ENCODE measurements at places on chromosomes 2 and 18.

GRCh38 chr2:101442667-101443061 lies 32.2 kb downstream of the RFX8 start:
- DNase-seq = no peak

DNA sequence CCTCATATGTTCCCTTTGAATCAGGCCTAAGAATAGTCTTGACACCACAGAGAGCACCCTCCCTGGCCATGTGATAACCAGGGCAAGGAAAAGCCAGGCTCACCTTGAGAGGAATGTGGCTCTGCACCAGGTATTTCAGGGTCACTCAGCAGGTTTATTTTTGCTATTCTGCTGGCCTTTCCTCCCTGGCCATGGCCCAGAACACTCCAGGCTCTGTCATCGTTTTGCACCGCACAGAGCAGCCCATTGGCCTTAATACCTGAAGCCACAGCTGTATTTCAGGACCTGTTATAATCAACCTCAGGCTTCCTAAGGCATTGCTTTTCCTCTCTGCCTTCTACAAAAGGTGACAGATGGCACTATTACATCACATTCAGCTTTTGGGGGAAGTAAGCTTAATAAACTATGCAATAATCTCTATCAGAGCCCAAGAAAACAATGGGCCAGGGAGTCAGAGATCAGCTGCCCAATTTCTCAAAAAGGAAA lies 668.3 kb downstream of the IRS1 start:
- no peak for DNase-seq

GRCh38 chr18:63040788-63041410 lies 278.7 kb downstream of the BCL2 start:
- no peak for DNase-seq

DNA sequence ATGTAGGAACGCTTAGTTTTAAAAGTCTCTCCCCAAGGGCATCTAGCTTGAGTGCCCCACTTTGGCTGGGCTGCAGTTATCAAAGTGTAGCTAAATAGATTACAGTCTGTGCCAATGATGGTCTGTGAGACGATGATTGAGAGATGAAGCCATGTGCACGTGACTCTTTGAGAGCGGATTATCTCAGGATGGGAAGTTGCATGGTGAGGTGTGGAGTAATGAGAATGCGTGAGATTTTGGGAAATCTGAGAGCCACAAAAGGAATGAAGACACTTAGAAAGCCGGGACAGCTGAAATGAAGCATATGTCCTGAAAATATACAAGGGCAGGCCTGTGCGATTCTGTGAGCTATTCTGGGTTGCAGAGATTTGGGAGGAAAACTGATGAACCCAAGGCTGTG lies 370.0 kb downstream of the TGIF1 start:
- DNase-seq = no peak

DNA sequence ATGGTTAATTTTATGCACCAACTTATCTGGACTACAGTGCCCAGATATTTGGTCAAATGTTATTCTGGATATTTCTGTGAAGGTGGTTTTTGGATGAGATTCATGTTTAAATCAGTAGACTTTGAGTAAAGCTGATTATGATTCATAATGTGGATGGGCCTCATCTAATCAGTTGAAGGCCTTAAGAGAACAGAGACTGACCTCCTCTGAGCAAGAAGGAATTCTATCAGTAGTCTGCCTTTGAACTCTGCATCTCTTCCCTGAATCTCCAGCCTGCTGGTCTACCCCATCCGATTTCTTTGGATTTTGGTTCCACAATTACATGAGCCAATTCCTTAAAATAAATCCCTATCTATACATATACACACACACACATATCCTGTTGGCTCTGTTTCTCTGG lies 82.8 kb upstream of the MAP4K3 start:
- no peak for DNase-seq

- DNase-seq = no peak
These were observed 162.6 kb downstream of the QPCT start for GRCh38 chr2:37507051-37507410.

GRCh38 chr2:9578467-9579235 lies 23.0 kb upstream of the ADAM17 start:
- no peak for DNase-seq

- DNase-seq = no peak
These were observed 67.8 kb upstream of the HDAC4 start for GRCh38 chr2:239468491-239469105.

DNA sequence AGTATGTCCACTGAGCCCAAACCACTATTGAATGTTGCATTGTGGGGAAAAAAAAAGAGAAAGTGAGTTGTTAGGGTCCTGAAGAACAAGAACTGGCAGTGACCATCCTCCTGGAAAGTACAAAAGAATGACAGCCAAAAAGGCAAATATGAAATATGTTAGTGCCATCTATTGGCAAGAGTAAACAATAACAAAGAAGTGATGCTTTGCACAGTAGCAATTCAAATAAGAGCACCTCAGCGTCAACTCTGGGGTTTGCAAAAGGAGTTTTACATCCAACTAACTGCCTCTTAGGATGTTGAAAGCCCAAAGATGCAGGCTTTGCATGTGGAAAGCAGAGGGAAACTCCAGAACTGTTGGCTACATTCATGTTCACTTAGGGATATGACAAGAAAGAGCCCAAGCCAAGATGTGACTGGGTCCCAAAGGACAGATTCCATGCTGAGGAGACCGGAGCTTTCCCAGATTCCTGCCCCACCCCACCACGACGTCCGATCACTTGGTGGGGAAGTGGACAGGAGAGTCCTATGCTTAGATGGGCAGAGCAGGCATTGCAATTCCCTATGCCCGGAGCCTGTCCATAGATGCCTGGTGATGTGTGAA lies 15.6 kb downstream of the TRABD2A start:
- peak; percentile 64 for DNase-seq

- DNase-seq = no peak
These were observed 47.3 kb upstream of the GULP1 start for GRCh38 chr2:188244383-188244782.

GRCh38 chr2:235850289-235850688 lies 317.9 kb downstream of the GBX2 start:
- no peak for DNase-seq

GRCh38 chr2:46561731-46562450 lies 82.5 kb downstream of the TMEM247 start:
- DNase-seq = no peak

- no peak for DNase-seq
These were observed 35.8 kb upstream of the CACNB4 start for GRCh38 chr2:152134488-152135280.

DNA sequence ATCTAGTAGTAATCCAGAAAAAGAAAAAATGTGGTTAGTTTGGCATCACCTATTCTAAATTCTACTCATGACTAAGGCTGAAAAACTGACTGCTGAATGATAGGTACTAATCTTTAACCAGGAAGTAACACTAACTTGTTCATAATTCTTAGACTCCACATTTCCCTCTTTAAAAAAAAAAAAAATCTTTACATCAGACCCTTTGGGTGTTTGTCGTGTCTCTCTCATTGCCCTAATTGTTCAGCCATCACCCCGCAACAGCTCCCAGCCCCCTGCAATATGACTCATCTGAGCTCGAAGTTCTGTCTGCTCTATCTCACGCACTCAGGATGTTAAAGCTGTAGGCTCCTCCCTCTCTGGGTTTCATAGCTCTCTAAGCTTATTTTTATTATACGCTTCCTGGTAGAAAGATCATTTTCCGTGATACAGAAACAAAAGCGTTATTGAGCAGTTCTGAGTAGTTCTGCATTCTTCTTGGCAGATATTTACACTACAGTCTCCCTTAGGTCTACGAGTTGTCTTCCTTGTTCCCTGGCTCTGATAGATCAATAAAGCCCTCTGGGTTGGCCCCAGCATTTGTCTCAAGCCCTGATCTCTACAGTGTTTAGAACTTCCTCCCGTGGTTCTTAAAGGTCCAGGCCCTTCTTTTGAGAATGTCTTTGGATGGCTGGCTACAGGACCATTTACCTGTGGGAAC lies 95.6 kb downstream of the TNFRSF11A start:
- DNase-seq = peak; percentile 72

GRCh38 chr2:45984896-45985473 lies 312.2 kb upstream of the EPAS1 start:
- DNase-seq = no peak

DNA sequence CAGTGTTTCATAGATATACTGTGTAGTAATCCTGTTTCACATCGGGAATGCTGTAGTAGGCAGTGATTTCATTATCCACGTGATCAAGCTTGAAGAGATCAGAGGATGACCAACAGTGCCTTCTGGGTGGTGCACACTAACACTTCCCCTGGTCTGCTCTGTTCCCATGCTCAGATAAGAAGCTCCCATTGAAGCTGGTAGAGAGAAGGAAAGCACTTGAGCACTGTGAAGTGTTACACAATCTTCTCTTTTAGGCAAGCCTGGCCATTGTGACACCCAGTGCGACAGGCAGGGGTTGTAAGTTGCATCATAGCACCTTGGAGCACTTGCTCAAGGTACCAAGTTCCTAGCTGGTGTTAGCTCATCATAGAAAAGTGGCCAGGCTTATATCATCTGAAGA lies 30.6 kb upstream of the GPD2 start:
- no peak for DNase-seq

DNA sequence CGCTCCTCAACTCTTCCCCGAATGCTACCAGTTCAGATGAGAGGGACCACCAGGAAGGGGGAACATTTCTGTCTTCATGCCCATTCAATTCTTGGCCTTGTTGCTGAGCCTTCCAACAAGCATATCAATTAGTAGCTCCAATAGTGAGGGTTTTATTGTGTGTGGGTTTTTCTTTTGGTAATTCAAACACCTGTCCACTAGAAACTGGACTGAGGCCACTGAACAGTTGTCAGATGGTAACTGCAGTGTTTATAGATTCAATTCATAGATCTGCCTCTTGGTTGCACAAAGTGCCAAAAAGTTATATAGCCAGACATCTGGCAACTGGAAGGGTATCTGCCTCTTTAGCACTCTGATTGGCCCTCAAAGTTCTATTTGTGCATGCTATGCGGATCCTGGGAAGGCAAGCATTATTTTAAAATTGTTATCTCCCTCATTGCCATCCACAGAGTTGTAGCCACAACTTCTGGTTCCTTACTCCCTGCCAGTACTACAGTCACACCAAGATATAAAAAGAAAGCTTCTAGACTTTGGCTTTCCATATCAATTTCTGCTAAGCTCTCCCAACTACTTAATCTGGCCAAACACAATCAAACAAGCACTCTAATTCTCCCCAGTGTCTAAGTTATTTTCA lies 83.3 kb upstream of the ZNF521 start:
- DNase-seq = no peak

DNA sequence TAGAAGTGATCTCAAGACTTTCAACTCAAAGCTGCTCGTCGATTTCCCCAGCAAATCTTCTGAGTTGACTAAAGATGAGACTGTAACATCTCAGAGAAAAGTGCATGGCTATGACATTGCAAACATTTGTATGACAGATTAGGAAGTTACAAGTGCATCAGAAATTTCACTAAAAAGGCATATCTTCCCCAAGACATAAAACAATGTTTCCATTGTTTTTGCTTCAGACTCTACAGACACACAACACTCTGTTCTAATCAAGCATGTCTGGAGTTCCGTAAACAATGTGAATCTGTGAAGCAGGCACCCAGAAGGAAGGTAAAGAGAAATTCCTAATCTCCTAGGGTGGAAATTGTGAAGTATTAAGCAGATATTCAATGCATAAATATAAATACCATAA lies 144.6 kb upstream of the LYPD1 start:
- no peak for DNase-seq

GRCh38 chr2:216078776-216079175 lies 2.8 kb downstream of the PECR start:
- no peak for DNase-seq

GRCh38 chr2:96502891-96503636 lies 2.1 kb downstream of the NEURL3 start:
- no peak for DNase-seq

DNA sequence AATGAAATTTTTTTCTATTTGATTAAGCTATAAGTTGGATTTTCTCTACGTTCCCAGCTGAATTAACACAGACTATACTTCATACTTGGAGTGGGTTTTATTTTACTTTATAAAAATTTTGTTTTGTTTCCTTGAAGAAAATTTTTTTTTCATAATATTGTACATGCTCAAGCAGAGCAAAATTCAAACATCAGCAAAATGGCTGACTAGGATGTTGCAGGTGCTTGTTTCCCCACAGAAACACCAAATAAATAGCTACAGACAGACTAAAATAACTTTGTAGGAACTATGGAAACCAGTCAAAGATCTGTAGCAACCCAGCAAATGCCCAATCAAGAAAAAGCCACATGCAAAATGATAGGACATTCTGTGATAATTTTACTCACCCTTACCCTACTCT lies 82.3 kb downstream of the CCDC138 start:
- DNase-seq = no peak

DNA sequence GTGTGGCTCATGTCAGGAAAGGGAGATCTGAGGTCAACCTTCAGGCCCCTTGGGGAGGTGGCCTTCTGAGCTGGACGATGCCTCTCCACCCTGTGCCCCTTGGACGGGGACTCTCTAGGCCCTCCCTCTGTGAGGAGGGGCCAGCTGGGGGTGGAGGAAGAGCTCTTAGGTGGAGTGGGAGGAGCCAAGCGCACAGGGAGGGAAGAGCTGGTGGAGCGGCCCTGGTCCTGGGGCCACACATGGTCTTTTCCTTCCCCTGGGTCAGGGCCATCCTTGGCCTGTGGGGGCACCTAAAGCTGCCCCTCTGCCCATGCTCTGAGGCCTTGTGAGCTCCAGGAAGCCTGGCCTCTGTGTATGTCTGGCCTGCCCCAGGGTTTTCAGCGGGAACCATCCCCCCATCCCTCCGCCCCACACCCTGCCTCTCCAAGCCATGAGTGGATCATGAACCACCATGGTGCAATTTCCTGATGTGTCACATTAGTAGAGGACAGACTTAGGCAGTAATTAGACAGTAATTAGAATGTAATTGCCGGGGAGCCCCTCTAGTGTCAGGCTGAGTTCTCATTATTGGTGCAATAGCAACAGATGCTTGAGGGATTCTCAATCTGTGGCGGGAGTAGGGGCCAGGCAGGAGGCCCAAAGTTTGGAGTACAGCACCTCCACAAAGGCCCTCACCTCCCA lies 63.0 kb downstream of the GLI2 start:
- DNase-seq = no peak

DNA sequence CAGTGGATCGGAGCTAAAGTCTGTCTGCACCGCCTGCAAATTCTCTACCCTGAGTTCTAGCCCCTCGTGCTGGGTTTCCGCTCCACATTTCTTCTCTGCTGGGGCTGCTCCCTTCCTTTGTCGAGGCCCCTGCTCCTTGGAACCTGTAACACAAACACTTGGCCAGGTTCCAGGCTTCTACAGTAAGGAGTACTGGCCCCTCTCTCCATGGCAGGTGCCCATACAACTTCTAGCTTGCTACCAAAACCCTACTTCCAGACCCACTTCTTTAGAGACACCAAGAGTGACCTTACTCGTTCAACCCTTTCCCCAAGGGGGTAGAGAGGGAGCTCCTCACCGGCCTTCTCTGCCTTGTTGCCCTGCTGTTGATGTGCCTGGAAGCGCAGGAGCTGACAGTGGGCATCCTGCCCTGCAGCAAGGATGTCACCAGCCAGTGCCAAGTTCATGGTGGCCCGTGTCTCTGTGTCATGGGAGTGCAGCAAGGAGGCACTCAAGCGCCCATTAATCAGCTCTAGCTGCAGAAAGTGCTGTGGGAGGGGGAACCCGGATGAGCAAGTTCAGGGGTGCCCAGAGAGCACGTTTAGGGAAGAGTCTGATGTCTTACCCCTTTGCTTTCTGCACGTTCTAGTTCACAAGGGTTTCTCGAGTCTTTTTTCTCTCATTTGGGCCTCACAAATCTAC lies 1.1 kb downstream of the PREB start:
- DNase-seq = no peak
